Natural killer cell treated with Interleukin-12 subunit alpha and Interleukin-12 subunit beta and Interleukin-15 and Interleukin-18, amount 100 ng/mL, for 72 hours (primary cell): ENCODE measurements at places on chromosomes 16 and 17. TPM values are rescaled to one million over a fixed set of nuclear protein-coding genes. Genes with fewer than 3 reads are reported as not detected.

GRCh38 chr17:81905993-81906392 lies 4.0 kb downstream of the NPB start:
- H3K27ac ChIP-seq: no peak overlapping the region
- H3K4me1 ChIP-seq: peaks cover 2% of the 10 kb centered on the region
- H3K36me3 ChIP-seq: no peaks in the 10 kb centered on the region
- no peaks in the 10 kb centered on the region for H3K27me3 ChIP-seq

- H3K27me3 ChIP-seq: no peaks in the 10 kb centered on the region
- H3K27ac ChIP-seq: peak overlapping the region; percentile 84
- H3K4me1 ChIP-seq: peaks cover 26% of the 10 kb centered on the region
Measured at GRCh38 chr17:16215002-16215272, 397 bp downstream of the NCOR1 start.

GRCh38 chr17:42286411-42287221 lies 1.7 kb upstream of the STAT5A start:
- peaks cover 45% of the 10 kb centered on the region for H3K4me1 ChIP-seq
- H3K36me3 ChIP-seq: peaks cover 15% of the 10 kb centered on the region
- peak overlapping the region; percentile 98 for H3K27ac ChIP-seq
- no peak for DNase-seq
- no peaks in the 10 kb centered on the region for H3K27me3 ChIP-seq

DNA sequence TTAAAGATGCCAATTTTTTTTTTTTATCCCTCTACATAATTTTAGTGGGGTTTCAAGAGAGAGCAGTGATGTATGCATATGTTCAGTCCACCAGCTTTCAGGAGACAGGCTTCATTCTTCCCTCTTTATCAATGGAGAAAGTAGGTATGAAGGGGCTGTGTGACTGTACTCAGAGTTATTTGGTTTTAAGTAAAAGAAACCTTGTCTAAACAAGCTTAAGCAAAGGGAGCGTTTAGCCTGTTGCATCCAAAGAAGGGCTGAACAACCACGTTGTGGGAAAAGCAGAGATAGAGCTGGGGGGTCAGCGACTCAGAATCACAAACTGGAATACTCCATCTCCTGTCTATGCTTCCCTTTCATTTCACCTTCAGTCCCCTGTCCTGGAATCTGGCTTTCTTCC lies 50.4 kb upstream of the HAS3 start:
- H3K4me3 ChIP-seq: no peak overlapping the region
- no peak for DNase-seq
- H3K27me3 ChIP-seq: no peaks in the 10 kb centered on the region
- no peaks in the 10 kb centered on the region for H3K4me1 ChIP-seq
- H3K27ac ChIP-seq: no peak overlapping the region
- H3K36me3 ChIP-seq: no peaks in the 10 kb centered on the region

DNA sequence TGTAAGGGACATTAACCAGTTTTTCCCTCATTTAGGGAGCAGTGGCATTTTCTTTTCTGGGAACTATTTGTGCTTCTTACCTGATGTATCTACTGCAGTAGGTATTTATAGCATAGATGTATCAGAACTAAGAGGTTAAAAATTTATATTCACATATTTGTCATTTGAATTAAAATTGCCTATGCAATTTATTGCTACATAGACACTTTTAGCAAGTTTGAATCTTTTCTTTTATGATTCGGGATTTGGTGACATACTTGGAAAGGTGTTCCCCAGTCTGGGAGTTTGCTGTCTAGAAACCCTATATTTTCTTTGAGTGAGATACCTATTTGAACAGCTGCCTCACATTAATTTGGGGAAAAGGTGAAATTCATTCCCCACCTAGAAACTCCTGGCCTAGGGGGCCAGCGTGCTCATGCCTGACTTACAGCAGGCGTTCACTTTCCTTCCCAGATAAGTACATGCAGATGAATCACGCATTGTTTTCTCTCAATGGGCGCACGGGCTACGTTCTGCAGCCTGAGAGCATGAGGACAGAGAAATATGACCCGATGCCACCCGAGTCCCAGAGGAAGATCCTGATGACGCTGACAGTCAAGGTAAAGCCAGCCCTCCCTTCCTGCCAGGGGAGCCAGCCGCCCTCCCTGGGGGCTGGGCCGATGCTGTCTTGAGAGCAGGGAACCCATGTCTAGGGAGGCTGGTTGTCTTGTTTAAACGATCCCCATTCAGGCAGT lies 73.8 kb downstream of the SDR42E1 start:
- no peak overlapping the region for H3K4me3 ChIP-seq
- no peaks in the 10 kb centered on the region for H3K27me3 ChIP-seq
- H3K4me1 ChIP-seq: peaks cover 7% of the 10 kb centered on the region
- no peak overlapping the region for H3K27ac ChIP-seq

DNA sequence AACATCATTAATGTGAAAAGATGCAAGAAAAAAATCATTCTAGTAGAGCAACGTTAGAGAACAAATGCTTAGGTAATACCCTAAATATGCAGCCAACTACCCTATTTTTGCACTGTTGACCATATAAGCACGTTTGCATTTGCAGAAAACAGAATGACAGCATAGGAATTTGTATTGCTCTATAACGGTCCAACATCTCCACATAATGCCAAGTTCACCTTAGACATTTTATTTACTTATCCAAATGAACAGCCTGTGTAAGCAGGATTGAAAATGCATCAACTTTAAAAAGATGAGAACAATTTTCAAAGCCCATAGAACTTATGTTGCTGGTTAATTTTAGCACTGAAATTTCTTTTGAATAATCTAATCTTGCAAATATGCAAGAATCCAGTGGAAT lies 19.1 kb upstream of the RSL1D1 start:
- no peak overlapping the region for H3K27ac ChIP-seq
- no peak overlapping the region for H3K4me3 ChIP-seq
- peaks cover 12% of the 10 kb centered on the region for H3K36me3 ChIP-seq
- peaks cover 6% of the 10 kb centered on the region for H3K4me1 ChIP-seq
- no peak for DNase-seq

DNA sequence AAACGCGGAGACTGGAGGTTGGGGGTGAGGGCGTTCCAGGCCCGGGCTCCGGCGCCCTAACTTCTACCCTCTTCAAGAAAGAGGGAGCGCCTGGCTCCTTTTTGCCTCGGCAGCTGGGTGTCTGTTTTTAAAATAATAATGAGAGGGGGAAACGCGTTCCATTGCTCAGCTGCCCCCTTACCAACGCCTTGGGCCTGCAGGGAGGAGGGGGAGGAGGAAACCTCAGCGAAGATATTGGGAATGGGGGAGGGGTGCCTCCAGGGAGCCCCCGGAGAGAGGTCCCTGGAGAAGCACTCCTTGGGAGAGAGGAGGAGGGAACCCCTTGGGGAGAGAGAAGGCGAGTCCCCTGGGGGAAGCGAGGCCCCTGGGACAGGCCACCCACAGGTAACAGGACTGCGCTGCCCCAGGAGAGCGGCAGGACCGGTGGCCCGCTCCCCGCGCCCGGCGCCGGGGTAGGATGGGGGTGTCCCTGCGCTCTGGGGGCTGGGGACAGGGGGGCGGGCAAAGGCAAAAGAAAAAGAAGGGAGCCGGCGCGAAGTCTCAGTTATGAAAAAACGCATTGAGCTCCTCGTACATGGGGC lies 2.7 kb downstream of the NEUROD2 start:
- H3K36me3 ChIP-seq: no peaks in the 10 kb centered on the region
- no peak overlapping the region for H3K4me3 ChIP-seq
- no peaks in the 10 kb centered on the region for H3K4me1 ChIP-seq
- H3K27ac ChIP-seq: no peak overlapping the region
- H3K27me3 ChIP-seq: peaks cover 37% of the 10 kb centered on the region
- peak; percentile 57 for DNase-seq

The MEIOC gene
- 0.17 TPM for total RNA-seq

The KRTAP4-4 gene
- total RNA-seq: not detected

GRCh38 chr17:67617304-67617899 lies 100.3 kb upstream of the NOL11 start:
- H3K4me1 ChIP-seq: peaks cover 5% of the 10 kb centered on the region
- H3K27me3 ChIP-seq: no peaks in the 10 kb centered on the region
- no peak overlapping the region for H3K4me3 ChIP-seq
- no peaks in the 10 kb centered on the region for H3K36me3 ChIP-seq

The SNX11 gene
- 82.2 TPM for total RNA-seq

- H3K27ac ChIP-seq: no peak overlapping the region
- H3K36me3 ChIP-seq: peaks cover 6% of the 10 kb centered on the region
- no peaks in the 10 kb centered on the region for H3K27me3 ChIP-seq
Measured at GRCh38 chr16:19567560-19567959, 12.1 kb downstream of the VPS35L start.

GRCh38 chr17:42287977-42288802 lies at the start of gene STAT5A:
Gene STAT5A, plus strand, starts transcription at chr17:42288498. Its CDS starts 914 bp downstream, at chr17:42289412.
- H3K36me3 ChIP-seq: peaks cover 16% of the 10 kb centered on the region
- H3K27ac ChIP-seq: peak within 1 kb of the TSS; percentile 98
- DNase-seq: peak; percentile 92
- peak within 1 kb of the TSS; percentile 93 for H3K4me3 ChIP-seq
- peaks cover 52% of the 10 kb centered on the region for H3K4me1 ChIP-seq
- no peaks in the 10 kb centered on the region for H3K27me3 ChIP-seq

The SLC43A2 gene
- 4.9 TPM for total RNA-seq

- H3K27ac ChIP-seq: no peak overlapping the region
- no peak overlapping the region for H3K4me3 ChIP-seq
- no peaks in the 10 kb centered on the region for H3K4me1 ChIP-seq
- H3K27me3 ChIP-seq: no peaks in the 10 kb centered on the region
- no peak for DNase-seq
Measured at GRCh38 chr16:78659216-78659615, 559.8 kb downstream of the WWOX start.

GRCh38 chr16:21645261-21645721 lies 7.1 kb downstream of the IGSF6 start:
- no peaks in the 10 kb centered on the region for H3K27me3 ChIP-seq
- peak overlapping the region; percentile 77 for H3K4me3 ChIP-seq
- H3K36me3 ChIP-seq: no peaks in the 10 kb centered on the region
- H3K4me1 ChIP-seq: peaks cover 46% of the 10 kb centered on the region

- peak overlapping the region; percentile 53 for H3K27ac ChIP-seq
- H3K36me3 ChIP-seq: no peaks in the 10 kb centered on the region
Measured at GRCh38 chr17:27449541-27449940, 6.7 kb upstream of the KSR1 start.

The NOG gene
- total RNA-seq: not detected

DNA sequence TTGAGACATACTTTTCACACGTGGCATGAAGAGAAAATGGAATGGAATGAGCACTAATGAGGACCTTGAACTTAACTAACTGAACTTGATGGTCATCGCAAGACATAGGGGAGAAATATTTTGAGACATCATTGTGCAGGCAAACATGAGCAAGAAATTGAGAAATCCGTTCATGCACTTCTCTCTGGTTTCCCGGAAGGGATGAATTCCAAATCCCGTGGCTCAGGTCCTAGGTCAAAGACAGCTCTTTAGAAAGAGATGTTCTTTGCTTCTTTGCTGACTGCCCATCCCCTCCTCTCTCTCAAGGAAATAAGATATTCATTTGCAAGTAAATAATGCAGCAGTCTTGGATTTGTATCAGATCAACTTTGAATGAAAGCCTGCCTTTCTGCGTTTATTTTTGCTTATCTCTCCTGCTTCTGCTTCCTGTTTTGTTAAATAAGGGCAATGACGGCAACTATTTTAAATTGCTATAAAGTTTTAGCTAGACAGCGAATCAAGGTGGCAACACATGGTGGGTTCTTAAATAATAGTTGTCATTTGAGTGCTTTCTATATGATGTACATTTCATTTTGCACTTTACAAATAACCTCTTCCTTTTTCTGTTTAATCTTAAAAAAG lies 657.8 kb downstream of the MAF start:
- no peaks in the 10 kb centered on the region for H3K4me1 ChIP-seq
- no peak for DNase-seq
- peaks cover 17% of the 10 kb centered on the region for H3K27me3 ChIP-seq
- H3K4me3 ChIP-seq: no peak overlapping the region

- H3K4me1 ChIP-seq: peaks cover 41% of the 10 kb centered on the region
- no peak overlapping the region for H3K4me3 ChIP-seq
- peak overlapping the region; percentile 80 for H3K27ac ChIP-seq
- DNase-seq: no peak
Measured at GRCh38 chr16:48537275-48537674, 72.7 kb downstream of the N4BP1 start.

The CACNA1G gene
- total RNA-seq: not detected

DNA sequence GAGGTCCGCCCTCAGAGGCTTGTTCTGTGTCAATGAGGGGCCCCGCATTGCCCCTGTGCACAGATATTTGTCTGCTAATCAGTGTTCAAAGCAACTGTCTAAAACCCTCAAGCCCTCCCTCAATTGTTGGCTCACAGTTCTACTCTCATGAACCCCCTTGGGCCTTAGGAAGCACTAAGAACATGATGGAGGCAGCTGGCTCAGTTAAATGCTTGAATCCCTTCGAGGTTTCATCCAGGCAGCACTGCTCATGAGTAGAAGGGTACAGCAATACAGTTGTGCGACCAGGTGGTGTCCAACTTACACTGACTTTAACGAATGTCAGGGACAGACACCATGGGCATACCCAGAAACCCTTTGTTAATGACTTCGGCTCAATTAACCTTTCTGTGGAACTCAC lies 89.2 kb upstream of the WSCD1 start:
- no peaks in the 10 kb centered on the region for H3K4me1 ChIP-seq
- no peak for DNase-seq
- H3K27ac ChIP-seq: no peak overlapping the region
- H3K27me3 ChIP-seq: peaks cover 23% of the 10 kb centered on the region

DNA sequence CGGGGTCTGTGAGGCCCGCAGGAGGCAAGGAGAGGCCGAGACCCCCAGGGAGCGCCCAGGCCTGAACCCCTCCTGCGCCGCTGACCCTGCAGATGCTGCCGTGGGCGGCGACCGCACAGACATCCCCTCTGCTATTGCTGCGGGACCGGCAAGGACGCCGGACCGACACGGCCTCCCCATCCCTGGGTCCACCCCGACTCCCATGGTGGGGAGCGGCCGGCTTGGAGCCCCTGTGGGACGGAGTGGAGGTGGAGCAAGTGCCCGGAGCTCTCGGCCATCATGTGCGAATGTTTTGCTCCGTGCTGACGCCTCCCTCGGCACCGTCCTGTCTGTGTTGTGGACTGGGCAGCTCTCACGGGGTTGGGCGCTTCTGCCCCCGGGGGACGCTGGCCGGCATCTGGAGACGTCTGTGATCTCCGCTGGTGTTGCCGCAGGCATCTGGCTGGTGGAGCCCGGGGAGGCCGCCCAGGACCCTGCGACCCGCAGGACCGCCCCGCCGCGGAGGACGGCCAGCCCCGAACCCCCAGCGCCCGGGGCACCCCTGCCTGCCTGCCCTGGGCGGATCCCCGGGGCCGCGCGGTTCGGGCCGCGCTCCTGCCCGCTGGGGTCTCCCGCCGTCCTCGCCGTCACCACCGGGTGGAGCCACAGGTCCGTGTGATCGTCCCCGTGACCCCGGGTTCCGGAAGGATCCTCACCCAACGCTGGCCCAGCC lies 12.8 kb upstream of the GNG13 start:
- DNase-seq: no peak
- H3K27ac ChIP-seq: no peak overlapping the region
- no peak overlapping the region for H3K4me3 ChIP-seq
- H3K27me3 ChIP-seq: peaks cover 11% of the 10 kb centered on the region
- no peaks in the 10 kb centered on the region for H3K36me3 ChIP-seq
- no peaks in the 10 kb centered on the region for H3K4me1 ChIP-seq

The ACSM2A gene
- total RNA-seq: not detected

GRCh38 chr17:21240369-21241055 lies 12.7 kb downstream of the NATD1 start:
- no peak overlapping the region for H3K27ac ChIP-seq
- no peaks in the 10 kb centered on the region for H3K27me3 ChIP-seq
- H3K4me1 ChIP-seq: peaks cover 5% of the 10 kb centered on the region
- H3K4me3 ChIP-seq: no peak overlapping the region

The GPS1 gene
- total RNA-seq: 114 TPM

The GAST gene
- not detected for total RNA-seq

The RCVRN gene
- not detected for total RNA-seq
